ENCODE measurements at places on chromosomes 3 and 15.
A peak's percentile ranks its signal among the peaks of the same experiment; 100 is the strongest.

- no peak for DNase-seq
These were observed 5.1 kb downstream of the STIMATE start for GRCh38 chr3:52892290-52892624.

DNA sequence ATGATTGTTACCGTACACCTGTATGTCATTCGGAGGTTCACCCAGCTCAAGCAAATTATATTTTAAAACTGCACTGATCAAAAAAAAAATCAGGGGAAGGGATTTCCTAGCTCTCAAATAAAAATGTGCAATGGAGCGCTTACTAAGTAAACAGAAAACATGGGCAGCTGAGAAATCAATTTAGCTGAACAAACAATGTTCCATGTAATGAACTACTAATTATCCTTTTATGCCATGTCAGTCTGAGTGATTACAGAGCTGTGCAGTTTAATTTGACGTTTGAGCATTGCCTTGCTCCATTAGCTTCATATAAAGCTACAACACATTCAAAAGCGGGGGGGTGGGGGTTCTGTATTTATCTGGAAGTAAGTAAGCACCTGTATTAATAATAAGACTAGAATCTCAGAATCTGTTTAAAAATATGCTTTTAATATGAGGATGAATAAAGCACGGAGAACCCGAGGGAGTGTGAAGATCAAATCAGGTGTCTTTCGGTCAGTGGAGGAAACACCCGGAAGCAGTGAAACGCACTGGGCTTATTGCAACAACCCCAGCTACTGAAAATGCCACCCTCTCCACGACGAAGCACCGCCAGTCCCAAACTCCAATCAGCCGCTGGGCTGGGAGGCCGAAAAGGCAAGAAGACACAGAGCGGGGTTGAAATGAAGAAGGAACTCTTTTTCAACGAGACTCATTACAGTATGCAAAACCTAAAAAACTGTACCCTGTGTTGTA, 196.5 kb upstream of the ATP11B start:
- DNase-seq = no peak

DNA sequence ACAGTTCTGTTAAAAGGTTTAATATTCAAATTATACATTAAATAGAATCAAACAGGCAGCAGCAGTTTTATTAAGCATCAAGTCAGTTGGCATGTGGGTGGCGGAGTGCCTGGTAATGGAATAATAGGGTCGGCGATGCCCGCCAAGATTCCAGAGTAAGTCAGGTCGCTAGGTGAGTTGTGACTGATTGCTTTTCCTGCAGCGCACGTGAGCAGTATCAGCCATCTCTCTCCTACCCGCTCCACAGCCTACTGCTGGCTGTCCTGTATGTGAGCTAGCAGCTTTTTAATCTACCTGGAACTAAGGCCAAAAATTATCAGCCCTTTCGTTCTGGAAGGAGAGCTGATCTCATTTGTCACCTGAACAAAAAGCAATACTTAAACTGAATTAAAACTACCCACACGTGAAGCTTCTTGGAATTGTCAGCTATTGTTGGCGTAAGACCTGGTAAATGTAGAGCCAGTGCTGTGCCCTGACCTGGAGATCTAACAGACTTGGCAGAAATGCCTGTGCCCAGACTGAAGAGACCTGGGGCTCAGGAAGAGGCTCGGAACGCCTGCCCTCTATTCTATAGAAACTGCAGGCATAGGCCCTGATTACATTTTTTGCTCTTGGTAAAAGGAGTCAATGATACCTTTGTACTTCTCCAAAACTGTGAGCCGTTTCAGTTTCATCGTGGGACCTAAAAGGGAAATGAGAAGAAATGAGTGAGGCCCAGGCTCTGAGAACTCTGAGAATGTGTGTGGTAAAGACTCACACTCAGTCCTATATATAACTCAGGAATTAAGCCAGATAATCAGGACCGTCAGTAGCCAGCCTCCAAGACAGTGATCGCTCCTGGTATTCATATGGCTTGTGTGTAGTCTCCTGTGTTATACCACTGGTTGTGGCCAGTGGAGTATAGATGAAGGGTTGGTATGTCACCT, 21.9 kb downstream of the IDH3A start:
- no peak for DNase-seq

DNA sequence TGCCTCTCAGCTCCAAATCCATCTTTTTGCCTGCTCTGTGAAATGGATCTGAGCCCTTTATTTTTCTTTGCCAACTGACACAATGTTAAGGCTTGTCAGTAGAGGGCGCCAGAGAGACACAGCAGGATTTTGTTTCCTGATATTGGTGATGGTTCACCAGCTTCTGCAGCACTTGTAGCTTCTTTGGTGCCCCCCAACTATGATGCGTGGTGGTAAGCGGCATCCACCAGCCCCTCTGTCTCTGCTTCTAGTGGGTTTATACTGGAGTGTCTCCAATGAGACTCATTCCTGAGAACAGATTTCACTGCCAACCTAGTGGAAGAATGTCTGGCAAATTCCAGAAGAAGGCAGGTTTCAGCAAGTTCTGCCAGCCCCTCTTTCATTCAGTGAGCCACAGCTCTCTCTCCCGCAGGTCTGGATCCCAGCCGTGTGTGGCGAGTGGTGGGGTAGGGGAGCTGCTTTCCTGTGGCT, 471.9 kb upstream of the FRG2C start:
- DNase-seq = peak; percentile 76

DNA sequence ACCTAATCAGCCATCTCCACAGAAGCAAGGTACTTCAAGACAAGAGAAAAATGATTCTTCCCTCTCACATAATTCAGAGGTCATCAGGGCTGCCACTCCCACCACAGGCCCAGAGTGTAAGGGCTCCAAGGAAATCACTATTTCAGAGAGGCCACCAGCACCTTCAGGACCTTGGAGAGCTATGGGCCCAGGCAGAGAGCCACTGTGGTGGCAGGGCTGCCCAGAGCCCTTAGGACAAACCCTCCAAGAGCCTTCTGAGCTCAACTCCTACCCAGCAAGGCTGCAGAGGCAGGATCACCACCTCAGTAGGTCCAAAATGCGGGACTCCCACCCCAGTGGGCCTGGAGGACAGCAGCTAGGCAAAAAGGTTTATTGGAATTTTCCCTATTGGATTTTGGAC, 17.9 kb upstream of the FAN1 start:
- DNase-seq = no peak

DNA sequence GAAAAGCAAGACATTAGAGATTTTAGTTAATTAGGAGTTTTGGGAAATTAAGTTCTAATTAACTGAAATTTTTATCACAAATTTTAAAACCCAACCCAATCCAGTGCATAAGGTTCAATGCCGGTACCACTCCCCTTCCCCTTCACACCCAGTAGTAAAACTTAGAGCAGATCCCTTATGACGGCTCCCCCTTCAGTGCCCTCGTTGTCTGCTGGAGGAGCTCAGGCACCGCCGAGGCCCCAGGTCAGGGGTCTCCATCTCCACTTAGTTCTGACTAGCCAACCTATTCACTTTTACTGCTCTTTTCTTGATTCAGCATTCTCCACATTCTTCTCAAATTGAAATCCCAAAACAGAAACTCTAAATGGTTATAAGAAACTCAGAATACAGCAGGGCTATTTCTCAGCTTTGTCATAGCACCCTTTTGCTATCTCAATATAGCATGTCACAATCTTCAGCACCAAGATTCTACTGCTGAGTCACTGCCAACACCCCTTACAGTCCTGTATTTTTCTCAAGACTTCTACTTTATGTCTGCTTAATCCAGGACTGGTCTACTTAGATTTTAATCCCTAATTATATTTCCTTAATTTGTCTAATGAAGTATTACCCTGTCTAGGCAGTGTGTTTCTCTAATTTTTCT, 39.8 kb downstream of the TUBGCP4 start:
- DNase-seq = no peak

- DNase-seq = no peak
These were observed 59.2 kb downstream of the SH3BP5 start for GRCh38 chr3:15273227-15273626.

- DNase-seq = no peak
These were observed 12.7 kb upstream of the CRABP1 start for GRCh38 chr15:78327466-78327865.

DNA sequence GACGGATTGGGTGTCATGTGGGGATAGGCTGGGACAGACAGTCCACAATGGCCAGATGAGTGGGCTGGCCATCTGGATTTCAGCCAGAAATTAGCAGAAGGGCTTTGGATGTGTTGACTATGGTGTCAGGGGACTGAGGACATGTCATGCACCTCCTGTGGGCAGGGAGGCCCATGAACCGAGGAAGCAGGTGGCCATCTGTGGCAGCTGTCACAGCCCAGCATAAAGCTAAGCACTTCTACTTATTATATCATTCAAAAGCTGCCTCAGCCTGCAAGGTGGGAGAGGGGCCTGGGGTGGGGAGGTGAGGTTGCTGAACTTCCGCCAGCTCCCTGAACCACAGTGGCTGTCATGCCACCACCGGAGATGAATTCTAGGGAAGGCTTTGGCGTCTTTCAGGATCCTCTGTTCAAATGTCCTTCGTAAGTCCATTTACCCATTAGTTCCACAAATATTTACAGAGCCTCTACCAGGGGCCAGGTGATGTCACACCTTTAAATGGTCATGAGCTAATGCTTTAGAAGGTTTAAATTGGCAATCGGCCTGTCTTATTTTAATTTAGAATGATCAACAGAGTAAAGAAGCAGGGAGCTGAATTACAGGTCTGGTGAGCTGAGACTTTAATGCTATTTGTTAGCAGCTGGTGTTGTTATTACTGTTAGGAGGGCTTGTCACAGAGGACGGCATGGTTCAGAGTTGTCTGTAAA, 23.6 kb upstream of the CAV3 start:
- DNase-seq = peak; percentile 29

DNA sequence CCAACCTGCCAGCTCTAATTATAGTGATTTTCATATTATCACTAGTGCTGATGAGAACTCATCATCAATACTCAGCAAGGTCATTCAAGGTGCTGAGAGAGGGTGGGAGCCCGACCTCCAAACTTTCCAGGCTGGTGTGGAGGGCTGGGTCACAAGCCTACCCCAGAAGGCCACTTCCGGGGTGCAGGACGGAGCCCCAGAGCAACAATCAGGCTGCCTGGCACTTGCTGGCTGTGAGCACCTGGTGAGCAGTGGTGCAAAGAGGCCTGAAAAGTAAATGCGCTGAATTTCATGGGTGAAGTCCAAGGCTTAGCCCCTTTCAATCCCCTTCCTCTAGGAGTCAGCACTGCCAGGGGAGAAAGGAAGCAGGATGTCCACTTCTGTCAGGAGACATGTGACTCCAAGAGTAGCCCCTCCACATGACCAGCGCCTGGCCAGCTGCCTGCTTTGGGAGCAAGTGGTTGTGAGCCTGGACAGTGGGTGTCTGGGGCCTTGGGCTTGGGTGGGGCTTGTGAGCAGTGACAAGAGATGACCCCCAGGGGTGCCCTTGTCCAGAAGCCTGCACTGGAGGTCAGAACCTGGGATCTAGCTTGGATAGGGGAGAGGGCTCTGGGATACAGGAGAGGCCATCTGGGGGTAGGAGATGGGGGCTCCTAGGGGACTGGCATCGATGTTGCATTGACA, 165.0 kb upstream of the TLE3 start:
- peak; percentile 71 for DNase-seq

- no peak for DNase-seq
These were observed 24.3 kb downstream of the MKRN2OS start for GRCh38 chr3:12521010-12521409.

All from Karpas-422 (cell line).